Germinal center (tissue), 1 donor: ENCODE measurements at places on chromosomes 2 and 18.
A peak's percentile ranks its signal among the peaks of the same experiment; 100 is the strongest.

DNA sequence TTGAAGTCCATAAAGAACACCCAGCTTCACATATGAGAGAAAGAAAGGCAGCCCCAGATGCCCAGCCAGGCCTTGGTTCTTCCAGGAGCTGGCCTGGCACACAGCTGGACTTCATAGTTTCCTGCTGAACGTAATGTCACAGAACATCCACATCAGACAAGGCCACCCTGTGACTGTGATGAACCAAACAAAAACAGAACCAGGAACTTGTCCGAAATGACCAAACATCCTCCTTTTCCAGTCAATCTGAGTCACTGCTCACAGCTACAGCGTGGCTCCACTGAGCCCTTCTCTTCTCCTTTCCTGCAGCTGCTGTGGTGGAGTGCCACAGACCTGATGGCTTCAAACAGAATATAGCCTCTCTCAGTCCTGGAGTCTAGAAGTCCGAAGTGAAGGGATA is 45.4 kb upstream of the PAPOLG start:
- no peak for DNase-seq

DNA sequence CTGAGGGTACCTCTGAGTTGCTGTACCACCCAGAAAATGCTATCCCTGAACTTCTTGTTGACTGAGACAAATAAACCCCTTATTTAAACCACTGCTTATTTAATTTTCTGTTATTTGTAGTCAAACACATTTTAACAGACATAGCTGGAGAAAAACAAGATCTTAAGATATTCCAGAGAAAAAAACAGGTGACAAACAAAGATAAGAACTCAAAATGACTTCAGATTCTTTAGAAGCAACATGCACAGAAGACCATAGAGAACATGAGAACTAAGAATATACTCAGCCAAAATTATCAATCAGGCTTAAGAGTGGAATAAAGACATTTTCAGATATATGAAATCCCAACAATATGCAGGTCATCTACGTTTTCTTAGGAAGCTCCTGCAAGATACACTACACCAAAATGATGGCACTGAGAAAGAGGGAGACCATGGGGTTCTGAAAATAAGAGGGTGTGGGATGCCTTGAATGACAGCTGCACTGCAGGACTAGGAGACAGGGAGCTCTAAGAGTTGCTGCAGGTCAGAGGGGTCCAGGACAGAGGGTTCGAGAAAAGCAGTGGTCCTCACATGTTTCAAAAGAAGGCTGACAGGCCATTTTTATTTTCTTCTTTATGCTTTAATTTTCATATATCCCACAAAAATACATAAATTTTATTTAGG is 38.4 kb downstream of the ADAM17 start:
- DNase-seq: no peak

DNA sequence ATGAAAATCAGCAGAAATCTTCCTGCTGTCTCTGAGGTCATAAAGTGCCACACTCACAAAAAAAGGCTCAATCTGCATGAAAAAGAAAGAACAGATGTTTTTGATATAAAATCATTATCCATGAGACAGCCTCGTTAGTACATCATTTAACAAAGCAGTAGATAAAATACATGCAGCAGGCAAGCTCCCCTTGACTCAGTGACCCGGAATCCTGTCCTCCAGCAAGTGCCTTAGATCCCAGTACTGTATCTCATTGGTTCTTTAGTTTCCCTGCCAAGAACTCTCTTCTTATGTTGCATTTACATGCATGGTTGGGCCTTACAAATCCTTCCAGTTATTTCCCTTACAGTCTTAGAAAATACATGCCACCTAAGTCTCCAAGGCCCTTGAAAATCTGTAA is 148.9 kb upstream of the CCDC195 start:
- DNase-seq: no peak

- no peak for DNase-seq
Measured at GRCh38 chr2:222566229-222566628, 89.7 kb downstream of the FARSB start.

DNA sequence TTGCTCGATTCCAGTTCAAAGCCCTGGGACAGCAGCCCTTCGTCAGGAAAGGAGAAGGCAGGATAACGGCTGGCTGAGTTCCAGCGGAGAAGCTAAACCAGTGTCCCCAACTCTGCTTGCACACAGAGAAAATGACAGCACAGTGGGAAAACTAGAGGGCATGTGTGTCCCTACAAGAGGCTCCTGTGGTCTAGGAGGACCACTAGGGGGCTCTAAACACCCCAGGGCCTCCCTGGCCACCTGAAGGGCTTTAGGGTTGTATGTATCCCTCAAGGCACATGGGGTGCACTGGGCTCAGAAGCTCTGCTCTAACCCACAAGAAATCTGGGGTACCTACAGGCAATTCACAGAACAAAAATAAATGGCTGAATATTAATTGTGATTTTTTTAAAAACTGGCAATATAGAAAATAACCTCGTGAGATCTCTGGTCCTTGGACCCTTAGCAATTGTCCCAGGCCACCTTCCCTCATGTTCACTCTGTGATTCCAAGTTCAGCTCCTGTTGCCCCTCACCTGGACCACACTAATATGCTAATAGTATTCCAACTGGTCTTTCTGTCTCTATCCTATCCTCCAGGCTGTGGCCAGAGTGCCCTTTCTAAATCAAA is 17.5 kb downstream of the STAT1 start:
- DNase-seq: peak; percentile 71

DNA sequence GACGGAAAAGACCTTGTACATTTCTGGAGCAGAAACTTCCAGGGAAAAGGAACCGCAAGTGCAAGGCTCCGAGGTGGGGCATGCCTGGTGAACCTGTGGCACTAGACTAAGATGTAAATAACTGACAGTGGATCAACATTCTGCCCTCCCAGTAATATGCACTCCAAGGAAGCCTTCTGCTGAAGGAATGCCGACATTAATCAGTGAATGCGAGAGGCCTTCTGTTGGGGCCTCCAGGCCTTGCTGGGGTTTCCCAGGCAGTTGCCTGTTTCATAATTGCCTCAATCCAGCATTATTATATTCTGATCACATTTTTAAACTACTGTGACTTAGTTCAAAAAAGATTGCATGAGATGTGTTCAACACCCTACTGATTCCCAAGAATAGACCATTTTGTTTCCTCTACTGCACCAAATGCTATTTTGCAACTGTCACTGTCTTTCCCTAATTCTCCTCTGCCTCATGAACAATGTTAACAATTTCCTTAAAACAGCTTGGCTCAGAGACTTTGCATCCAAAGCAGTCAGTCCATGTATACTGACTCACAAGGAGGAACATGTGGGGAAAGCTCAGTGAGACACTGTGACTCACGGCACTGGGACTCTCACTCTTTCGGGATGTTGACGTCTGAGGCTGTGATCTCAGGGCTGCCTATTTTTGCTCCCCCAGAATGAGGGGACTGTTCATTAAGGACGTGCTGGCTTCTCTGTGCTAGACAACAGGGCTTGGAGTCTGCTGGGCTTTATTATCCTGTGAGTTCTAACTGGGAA is 10.5 kb upstream of the DSG2 start:
- DNase-seq: no peak

DNA sequence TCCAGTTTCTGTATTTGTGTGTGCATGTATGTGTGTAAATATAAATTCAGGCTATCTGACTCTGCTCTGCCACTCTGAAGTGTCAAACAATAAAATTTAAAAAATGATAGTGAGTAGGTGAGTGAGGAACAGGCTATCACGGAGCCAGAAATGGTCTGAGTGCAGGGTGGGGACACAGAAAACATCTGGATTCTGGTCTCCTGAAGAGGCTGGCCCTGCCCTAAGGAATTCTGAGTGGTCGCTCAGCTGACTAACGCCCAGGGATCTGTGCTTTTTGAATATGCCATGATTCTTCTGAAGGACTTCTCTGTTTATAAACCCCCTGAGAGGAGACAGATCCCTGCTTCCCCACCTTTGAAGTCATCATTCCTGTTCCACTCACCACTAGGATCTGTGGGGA is 353.9 kb upstream of the GYPC start:
- no peak for DNase-seq

DNA sequence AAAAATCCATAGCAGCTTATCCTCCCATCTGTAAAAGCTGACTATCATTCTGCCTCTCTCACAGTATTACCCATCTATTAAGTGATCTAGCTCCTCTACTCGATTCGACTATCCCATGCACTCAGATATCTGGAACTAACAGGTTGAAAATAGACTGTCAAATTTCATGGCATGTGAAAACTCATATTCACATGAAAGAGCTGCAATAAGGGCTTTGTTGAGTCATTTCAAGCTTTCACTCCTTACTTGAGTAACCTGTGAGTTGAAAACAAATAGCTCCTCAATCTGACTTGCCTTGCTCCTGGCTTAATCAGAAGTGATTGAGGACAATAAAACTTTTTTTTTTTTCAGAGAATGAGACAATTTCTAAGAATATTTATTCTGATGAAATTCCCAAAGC is 192.4 kb upstream of the ERBB4 start:
- no peak for DNase-seq

- no peak for DNase-seq
Measured at GRCh38 chr2:162212366-162212765, 30.9 kb downstream of the FAP start.

DNA sequence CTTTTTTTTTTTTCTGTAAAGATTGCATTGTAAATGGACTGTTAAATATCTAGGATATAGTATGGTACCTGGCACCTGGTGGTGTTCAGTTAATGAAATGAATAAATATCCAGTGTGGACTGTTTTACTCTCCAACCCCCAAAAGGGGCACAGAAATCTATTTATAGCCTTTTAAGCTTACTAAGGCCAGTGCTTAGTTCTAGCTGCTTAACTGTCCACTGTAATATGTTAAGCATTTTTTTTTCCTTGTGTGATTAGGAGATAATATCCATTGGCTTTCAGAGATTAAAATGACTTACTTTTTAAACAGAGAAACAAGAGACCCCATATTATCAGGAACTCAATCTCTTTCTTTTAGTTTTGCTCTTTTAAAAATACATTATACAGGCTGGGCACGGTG is 84.4 kb downstream of the ZNF532 start:
- DNase-seq: no peak

GRCh38 chr2:241925277-241925676 is 55.7 kb downstream of the RTP5 start:
- DNase-seq: no peak

- DNase-seq: no peak
Measured at GRCh38 chr2:236899950-236900640, 185.6 kb upstream of the COPS8 start.

- no peak for DNase-seq
Measured at GRCh38 chr2:47767497-47767844, 15.5 kb upstream of the MSH6 start.

- DNase-seq: no peak
Measured at GRCh38 chr2:186546846-186547245, 43.0 kb upstream of the ITGAV start.

GRCh38 chr2:84906900-84907714 is 1.7 kb downstream of the TMSB10 start:
- DNase-seq: peak; percentile 71

DNA sequence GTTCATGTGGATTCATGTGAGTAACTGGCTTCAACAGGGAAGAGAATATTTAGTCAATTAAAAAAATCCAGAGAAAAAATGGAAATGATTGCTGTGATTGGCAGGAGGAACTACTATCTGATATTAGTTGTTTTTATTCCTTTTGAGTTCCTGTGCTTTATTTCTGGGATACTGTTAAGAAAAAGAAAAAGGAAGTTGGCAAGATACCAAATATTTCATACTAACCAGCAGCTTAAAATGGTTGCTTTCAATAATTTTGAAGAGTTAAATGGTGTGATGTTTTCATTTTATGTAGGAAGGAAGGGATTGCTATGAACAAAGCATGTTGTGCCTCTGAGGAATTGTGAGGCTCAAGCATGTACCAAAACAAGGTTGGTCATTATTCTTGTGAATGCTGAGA is 8.1 kb upstream of the MTX2 start:
- no peak for DNase-seq

- DNase-seq: no peak
Measured at GRCh38 chr2:176902454-176902853, 310.1 kb upstream of the HNRNPA3 start.

GRCh38 chr2:191851158-191851557 is 4.3 kb upstream of the CAVIN2 start:
- no peak for DNase-seq

GRCh38 chr2:188599140-188599539 is 307.5 kb downstream of the GULP1 start:
- no peak for DNase-seq

DNA sequence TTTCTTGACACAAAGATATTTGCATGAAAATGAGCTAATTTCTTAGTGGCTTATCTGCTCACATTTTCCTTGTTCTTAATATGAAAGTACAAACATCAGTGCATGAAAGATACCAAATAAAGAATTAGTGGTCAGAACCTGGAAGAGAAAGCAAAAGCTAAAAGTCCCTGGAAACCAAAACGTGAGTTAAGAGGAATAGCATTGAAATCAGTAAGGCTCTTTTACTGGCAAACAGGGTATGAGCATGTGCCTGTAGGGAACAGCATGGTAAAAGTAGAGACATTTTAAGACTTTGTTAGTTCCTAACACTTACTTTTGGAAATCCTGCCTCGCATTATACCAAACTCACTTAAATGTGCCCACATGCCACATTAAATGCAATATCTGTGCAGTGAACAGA is 31.9 kb upstream of the CWC22 start:
- no peak for DNase-seq

DNA sequence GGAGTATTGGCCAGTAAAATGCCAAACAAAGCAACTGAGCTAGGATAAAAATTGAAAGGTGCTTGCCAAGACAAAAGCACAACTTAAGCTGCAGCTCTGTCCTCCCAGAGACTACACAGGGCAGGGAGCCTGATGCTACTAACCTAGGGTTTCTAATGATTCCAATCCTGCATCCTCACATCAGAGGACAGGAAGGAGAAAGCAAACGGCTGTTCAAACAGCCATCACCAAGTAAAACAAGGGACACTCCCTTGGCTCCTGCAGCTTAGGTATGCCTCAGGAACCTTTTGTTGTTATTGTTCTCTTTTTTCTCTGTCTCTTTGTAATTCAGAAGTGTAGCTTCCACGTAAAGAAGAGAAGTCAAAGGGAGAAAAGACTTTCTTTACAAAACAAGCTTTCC is 99.5 kb downstream of the TCF4 start:
- DNase-seq: no peak

GRCh38 chr2:162149940-162150339 is 2.1 kb downstream of the GCG start:
- DNase-seq: no peak

- peak; percentile 32 for DNase-seq
Measured at GRCh38 chr2:178306352-178307073, 112.2 kb downstream of the OSBPL6 start.
